Naive thymus-derived CD8-positive, alpha-beta T cell (primary cell): ENCODE measurements at places on chromosomes 5 and 9.
A peak's percentile ranks its signal among the peaks of the same experiment; 100 is the strongest.

DNA sequence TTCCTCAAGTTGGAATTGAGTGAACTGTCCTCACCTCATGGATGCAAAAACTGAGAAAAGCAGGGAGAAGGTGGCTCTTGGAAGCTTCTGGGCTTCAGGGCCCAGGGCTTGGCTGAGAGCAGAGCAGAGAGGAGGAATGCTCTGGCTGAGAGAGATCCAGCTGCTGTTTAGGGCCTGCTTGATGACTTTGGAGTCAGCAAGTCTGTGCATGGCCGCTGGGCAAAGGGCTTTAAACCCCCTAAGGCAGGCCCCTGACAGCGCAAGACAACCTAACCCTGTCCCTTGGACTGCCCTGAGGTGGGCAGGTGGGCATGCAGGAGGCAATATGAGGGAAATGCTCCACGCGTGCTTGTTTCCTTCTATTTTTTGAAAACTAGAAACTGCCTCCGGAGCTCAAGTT is 8.6 kb downstream of the STC2 start:
- no peak for DNase-seq
- H3K4me3 ChIP-seq = no peak overlapping the region
- H3K27ac ChIP-seq = no peak overlapping the region
- peaks cover 81% of the 10 kb centered on the region for H3K27me3 ChIP-seq
- peaks cover 6% of the 10 kb centered on the region for H3K4me1 ChIP-seq

- no peak overlapping the region for H3K4me3 ChIP-seq
- no peaks in the 10 kb centered on the region for H3K27me3 ChIP-seq
- H3K4me1 ChIP-seq = peaks cover 17% of the 10 kb centered on the region
- H3K36me3 ChIP-seq = peaks cover 67% of the 10 kb centered on the region
- H3K27ac ChIP-seq = peak overlapping the region; percentile 1
These were observed 91.2 kb downstream of the RIC1 start for GRCh38 chr9:5720151-5720550.

DNA sequence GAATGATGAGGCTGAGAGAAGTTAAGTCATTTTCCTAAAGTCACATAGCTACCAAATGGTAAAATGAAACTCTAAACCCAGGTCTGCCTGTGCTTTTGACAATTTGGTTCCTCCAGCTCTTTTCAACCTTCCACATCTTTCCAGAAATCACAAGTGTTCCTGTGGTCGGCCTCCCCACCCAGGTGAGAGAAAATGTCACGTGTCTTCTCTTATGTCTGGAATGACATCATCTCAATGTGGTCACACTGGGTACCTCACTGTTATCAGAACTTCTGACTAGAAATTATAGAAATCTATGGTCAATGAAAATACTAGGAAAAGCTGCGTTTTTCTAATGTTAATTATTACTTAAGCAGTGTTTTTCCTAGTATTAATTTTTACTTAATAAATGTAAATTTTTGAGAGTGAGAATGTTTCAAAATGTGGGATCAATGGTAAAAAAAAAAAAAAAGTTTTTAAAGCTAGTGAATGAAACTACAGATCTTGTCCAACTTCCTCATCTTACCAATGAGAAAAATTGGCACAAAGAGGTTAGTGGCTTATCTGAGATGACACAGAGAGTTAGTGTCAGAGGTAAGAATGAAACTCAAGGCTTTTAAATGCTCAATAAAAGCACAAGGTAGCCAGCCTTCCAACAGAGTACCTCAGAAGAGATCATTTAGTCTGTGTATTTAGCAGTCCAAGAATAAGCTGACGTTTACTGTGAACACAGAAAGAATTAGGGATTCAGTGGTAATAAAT is 228.7 kb upstream of the NR4A3 start:
- H3K4me3 ChIP-seq = no peak overlapping the region
- H3K27ac ChIP-seq = no peak overlapping the region
- DNase-seq = no peak
- no peaks in the 10 kb centered on the region for H3K36me3 ChIP-seq
- H3K4me1 ChIP-seq = peaks cover 5% of the 10 kb centered on the region
- H3K27me3 ChIP-seq = peaks cover 7% of the 10 kb centered on the region

DNA sequence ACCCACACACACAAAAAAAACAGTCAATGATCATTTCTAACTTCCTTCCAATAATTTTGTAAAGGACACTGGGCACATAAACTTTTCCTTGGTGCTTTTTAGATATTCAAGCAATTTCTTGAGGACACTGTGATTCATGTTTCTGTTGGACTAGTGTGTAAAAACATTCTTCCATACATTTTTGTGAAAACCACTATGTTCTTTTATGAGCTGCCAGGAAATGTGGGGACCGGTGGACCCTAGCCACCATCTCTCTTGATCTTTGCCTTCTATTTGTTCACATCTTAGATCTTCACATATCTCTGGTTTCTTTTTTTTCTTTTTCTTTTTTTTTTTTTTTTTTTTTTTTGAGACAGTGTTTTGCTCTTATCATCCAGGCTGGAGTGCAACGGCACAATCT is 287.4 kb downstream of the GLIS3 start:
- DNase-seq = no peak
- H3K27me3 ChIP-seq = no peaks in the 10 kb centered on the region
- no peak overlapping the region for H3K27ac ChIP-seq
- no peaks in the 10 kb centered on the region for H3K36me3 ChIP-seq

DNA sequence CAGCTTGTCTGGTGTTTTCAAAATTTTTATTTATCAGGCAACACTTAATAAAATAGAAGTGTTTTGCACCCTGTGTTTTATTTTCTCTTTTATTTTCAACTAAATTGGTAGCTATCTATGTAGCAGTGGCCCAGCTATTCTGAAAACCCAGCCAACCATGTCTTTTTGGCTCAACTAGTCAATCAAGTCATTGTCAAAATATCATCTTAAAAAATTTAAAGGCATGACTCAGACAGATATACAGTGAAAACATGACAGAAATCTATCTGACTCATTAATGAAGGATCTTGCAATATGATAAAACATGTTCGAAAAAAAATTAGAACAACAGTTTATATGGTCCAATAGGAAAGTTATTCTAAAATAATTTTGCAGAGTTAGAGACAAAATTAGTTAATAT is 75.1 kb downstream of the HSD17B4 start:
- peaks cover 42% of the 10 kb centered on the region for H3K36me3 ChIP-seq
- DNase-seq = no peak
- no peaks in the 10 kb centered on the region for H3K4me1 ChIP-seq

DNA sequence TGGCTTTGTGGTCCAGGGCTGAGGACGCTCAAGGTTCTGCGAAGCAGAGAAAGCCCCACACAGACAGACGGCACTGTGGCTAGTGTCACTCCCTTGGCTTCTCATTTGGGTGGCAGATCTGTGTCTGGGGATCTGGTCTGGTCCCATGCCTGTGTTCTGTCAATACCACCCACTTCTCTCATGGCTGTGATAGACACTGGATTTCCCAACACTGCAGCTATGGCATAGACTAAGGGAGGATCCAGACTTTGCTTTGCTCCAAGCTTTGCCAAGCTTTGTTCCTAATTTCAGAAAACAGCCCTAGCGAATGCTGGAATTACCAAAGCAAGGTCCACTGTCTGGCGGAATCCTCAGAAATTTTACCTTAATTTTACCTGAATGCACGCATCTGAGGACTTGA is 62.1 kb downstream of the GADD45G start:
- H3K27me3 ChIP-seq = peaks cover 3% of the 10 kb centered on the region
- H3K36me3 ChIP-seq = no peaks in the 10 kb centered on the region
- no peak for DNase-seq
- no peak overlapping the region for H3K27ac ChIP-seq

GRCh38 chr9:97053717-97054116 is 14.8 kb upstream of the CTSV start:
- peaks cover 39% of the 10 kb centered on the region for H3K27me3 ChIP-seq
- no peak overlapping the region for H3K27ac ChIP-seq
- no peak for DNase-seq
- no peaks in the 10 kb centered on the region for H3K36me3 ChIP-seq

- no peak for DNase-seq
- H3K27ac ChIP-seq = no peak overlapping the region
- H3K36me3 ChIP-seq = no peaks in the 10 kb centered on the region
- no peaks in the 10 kb centered on the region for H3K27me3 ChIP-seq
- H3K4me1 ChIP-seq = peaks cover 4% of the 10 kb centered on the region
These were observed 15.1 kb upstream of the TNFSF15 start for GRCh38 chr9:114820776-114821501.

DNA sequence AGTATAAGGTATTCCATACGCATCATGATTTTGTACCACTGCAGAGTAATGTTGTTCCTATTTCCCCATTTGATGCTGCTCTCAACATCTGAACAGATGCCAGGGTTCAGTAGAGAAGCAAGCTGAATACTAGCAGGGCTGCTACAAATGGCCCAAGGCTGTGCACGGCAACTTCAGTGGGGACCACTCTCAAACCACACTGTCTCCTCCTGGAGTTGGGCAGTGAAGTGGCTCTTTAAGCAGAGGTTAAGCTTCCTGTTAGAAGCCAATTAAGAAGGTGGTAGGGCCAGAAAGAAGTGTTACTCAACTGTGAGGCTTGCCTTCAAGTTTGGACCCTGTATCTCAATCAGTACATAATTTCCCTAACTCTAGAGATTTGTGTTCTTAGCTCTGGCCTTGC is 32.0 kb downstream of the TMEM245 start:
- H3K36me3 ChIP-seq = peaks cover 9% of the 10 kb centered on the region
- peaks cover 11% of the 10 kb centered on the region for H3K4me1 ChIP-seq
- H3K27me3 ChIP-seq = no peaks in the 10 kb centered on the region

DNA sequence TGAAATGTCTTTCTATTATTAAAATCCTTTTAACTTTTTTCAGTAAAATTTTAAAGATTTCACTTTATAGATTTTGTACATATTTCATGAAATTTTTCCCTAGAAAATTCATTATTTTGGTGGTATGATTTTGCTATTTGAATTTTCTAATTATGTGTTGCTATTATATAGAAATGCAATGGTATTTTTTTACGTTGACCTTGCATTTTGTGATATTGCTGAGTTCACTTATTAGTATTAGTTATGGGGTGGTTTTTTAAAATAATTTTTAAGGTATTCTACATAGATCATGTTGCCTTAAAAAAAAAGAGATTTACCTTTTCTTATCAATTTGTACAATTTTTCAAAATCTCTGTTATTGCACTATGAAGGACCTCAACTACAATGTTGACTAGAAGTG is 458.3 kb downstream of the TLE1 start:
- no peaks in the 10 kb centered on the region for H3K27me3 ChIP-seq
- DNase-seq = no peak
- no peak overlapping the region for H3K4me3 ChIP-seq
- H3K27ac ChIP-seq = no peak overlapping the region
